ENCODE measurements at places on chromosomes 2 and 18.

GRCh38 chr2:170141865-170142264 is 36.1 kb upstream of the MYO3B start:
- DNase-seq = no peak

- DNase-seq = no peak
Measured at GRCh38 chr2:216538538-216538937, 39.9 kb downstream of the RPL37A start.

DNA sequence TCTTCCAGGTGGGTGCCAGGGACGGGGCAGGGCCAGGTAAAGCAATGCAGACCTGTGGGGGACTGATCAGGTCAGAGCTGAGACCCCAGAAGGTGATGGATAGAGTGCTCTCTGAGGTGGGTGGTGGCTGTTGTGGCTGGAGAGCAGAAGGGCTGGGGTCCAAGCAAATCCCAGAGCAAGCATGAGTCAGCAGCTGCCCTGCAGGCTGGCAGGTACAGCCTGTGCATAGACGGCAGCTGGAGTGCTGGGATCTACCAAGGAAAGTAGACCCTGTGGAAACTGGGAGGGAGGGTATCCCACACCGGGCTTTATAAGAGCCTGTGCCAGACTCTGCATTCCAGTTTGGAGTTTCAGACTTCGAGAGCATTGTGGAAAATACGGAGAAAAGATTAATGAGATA is 663 bp downstream of the TRIM54 start:
- DNase-seq = no peak

DNA sequence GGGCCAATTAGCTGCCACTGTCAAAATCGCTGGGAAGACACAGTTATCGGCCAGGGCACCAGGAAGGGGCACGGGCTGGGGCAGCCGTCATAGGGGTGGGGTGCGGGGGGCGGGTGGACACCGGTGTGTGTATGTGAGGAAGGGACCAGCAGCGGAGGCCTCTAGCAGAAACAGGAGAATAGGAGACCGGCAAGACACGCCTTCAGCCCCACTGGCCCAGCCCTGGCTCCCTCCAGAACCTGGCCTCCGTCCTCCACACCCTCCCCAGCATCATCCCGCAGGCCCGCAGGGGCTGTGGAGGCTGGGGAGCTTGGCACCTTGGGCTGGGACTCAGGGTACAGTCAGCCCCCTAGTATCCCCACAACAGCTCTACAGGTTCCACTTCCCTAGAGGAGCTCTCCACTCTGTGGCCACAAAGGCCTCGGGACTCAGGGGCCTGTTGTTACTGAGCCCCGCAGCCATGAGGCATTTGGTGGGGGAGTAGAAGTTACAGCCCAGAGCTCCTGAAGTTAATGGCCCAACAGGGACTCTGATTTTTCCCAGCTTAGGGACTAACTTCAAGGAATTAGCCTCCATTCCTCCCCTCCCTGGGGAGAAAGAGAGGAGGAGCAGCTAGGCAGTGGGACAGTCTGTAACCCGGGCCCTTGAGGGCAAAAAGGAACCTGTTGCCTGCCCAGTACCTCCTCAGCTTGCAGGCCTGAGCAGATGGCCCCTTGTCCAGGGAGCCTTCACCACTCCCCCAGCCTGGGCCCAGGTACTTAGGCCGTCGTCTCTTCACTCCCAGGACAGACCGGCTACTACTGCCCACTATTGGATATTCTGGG is 19.9 kb downstream of the SH2D6 start:
- DNase-seq = no peak

- no peak for DNase-seq
Measured at GRCh38 chr2:233259730-233260129, 8.3 kb downstream of the ATG16L1 start.

DNA sequence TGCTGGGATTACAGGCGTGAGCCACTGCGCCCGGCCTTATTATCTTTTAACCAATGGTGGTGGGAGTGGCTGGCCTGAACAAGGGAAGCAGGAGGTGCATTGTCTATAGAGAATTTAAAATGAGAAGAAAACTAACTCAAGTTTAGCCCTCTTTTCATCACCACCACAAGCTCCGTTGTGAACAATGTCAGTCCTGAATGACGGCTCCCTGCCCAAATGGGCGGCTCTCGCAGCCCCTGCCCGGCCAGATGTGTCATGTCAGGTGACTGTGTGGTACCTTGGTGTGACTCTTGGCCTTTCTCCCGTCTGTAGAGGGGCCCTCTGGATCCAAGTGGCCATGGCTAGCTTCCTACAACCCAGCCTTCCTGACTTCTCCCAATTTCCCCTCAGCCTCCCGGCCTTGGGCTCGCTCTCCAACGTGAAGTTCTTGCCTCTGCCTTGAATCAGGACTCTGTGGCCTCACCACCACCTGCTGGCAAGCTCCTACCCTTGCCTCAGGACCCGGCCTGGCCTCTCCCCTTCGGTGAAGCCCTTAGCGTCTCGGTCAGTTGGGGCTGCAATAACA is 67.6 kb downstream of the LONRF2 start:
- no peak for DNase-seq

- DNase-seq = no peak
Measured at GRCh38 chr2:175807031-175807873, 194.8 kb downstream of the LNPK start.

DNA sequence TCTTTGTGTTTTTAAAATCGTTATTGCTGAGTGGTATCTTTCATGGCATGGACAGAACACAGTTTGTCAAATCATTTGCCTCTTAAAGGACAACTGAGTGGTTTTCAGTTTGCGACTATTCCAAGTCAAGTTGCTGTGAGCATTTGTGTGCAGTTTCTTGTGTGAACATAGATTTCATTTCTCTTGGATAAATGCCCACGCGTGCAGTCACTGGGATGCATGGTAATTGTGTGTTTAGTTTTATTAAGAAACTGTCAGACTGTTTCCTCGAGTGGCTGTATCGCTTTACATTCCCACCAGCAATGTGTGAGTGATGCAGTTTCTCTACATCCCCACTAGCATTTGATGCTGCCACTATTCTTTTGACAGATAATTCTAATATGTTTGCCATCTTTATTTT is 154.0 kb upstream of the ARL4C start:
- no peak for DNase-seq

DNA sequence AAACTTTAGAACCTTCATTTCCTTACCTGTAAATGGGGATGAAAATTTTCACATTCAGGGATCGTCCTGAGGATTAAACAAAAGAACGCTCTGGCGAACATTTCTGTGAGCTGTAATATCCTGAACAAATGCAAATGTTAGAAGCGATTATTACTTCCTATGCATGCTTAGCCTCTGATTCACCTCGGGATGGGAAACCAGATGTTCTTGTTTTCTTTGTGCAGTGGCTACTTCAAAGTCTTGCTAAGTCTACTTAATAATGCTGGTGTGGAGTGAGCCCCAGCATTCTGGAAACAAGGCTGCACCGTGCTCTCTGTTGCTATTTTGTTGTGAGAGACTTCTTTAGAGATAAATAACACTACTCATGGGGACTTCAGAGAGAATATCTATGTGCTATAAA is 119.1 kb upstream of the PELI1 start:
- DNase-seq = no peak
